ENCODE measurements at places on chromosomes 6 and 20.

DNA sequence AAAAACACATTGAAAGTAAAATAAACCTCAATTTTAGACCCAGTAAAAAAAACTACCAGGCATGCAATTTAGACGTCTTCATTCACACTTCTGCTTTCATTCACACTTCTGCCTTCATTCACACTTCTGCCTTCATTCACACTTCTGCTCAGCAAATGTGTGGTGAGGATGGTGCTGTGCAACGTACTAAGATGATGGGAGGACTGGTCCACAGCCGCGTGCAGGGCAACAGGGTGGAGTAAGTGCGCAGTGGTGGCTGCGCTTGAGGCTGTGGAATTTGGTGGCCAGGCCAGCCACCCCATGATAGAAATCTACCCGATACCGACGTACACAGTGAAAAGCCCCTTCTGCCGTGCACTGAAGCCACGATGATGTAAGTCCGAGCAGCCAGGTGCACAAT, 114.3 kb upstream of the CD93 start:
- DNase-seq, result no peak

DNA sequence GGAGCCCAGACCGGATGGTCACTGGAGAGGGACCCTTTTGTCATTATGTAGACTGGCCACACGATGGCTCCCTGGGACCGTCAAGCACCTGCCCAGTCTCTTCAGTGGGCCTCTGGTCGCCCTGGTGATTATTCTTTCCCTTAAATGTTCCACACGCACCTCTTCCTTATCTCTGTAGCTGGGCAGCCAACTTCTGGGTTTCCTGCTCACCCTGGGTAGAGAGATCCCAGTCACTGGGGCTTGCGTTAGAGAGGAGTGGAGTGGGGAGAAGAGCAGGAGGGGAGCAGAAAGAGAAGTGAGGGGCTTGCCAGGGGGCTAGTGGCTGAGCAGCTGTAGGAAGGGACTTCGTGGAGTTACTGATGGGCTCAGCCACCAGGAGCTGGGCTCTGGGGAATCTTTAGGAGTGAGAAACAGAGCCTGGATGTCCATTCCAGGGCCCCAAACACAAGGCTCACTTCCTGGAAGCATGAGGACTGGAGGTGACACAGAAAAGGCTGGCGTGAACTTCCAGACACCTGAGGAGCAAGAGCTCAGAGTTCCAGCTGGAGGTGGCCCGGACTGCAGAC, 150.1 kb downstream of the DHX35 start:
- peak; percentile 49 for DNase-seq

- no peak for DNase-seq
Observed at GRCh38 chr6:10901770-10902169, 14.9 kb downstream of the SYCP2L start.

DNA sequence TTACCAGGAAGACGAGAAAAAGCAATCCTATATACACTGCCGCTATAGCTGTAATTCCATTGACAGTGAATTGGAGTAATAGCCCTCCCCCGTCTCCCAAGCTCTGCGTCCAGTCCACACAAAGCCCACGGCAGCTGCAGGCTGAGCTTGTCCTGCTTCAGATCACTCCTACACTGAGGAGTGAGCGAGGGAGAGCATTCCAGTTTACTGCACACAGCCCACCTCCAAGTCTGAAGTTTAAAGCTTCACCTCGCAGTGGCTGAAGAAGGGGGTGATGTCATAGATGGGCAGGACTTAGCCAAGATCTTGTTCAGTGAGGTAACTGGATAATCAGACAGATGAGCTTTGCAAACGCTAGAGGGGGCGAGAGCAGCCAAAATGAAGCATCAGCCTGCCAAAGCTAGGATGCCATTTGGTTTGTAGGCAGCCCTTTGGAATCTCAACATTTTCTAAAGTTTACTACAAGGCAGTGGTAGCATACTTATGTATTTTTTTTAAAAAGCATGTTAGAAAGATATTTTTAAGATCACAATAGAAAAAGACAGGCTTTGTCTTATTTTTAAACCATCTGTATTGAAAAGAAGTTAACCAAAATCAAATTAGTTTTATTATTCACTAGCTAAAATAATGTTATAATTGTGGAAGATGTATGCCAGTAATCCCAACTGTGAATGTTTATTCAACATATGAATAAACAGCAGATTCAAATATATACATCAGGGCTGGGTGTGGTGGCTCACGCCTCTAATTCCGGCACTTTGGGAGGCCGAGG, at the start of gene FLRT3:
TSS of gene FLRT3 (minus strand) at position 213 of the 772 bp plus-strand sequence. CDS start 10,106 bp downstream, outside the sequence.
- DNase-seq, result peak; percentile 67

- no peak for DNase-seq
Observed at GRCh38 chr20:25992146-25992545, 295.5 kb upstream of the ZNF337 start.

DNA sequence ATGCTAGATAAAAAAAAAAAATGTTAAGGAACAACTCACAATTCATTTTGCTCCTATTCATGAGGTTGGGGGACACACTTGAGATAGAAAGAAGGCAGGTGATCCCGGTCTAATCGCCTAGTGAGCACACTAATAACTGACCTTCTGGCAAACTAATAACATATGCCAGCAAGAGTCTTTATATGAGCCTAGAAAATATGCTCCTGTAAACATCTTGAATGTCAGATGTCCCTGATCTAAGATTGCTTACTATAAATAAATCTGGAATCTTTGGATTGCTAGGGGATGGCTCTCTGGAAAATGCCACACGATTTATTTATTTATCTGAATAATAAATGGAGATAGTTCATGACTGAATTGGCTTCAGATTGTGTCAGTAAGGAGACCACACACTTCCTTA, 821.9 kb downstream of the GRIK2 start:
- no peak for DNase-seq

GRCh38 chr6:72824833-72825232, 203.0 kb downstream of the KCNQ5 start:
- DNase-seq, result no peak

DNA sequence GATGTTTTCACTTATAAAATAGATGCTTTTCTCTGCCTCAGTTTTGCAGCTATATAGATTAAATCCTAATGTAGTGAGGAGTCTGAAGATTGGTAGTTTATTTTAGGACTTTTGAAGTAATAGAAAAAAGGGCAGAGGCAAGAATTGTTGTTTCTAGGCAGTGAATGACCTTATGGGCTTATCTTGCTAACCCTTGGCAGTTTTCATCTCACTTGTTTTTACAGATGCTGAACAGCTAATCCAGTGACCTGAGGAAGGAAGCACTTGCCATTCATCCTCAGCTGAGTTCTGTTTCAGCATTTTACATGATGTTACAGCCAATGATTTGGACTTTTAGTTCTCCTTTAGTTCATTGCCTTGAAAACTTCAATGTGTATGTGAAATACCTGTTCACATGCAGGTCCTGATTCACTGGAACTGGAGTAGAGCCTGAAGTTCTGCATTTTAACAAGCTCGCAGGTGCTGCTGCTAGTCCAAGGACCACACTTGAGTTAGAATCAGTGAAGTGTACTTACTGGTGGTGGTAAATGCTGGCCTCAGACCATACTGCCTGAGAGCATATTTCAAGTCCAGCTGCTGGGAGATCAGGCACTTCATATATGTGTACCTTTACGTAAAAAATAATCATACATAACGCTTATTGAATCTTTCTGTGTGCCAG, 86.9 kb downstream of the TULP4 start:
- no peak for DNase-seq

DNA sequence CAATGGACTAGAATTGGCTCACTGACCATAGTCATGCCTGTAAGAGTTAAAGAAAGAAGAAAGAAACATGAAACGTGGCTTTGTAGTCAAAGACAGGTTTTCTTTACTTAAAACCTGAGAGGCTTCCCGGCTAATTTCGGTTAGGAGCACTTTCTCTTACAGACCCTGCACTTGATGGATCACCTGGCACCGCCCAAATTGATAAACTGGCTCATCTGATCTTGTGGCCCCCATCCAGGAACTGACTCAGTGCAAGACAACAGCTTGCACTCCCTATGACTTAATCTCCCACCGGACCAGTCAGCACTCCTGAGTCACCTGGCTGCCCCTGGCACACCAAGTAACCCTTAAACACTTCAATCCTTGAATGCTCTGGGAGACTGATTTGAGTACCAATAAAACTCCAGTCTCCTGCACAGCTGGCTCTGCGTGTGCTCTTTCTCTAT, 12.3 kb downstream of the TMEM14B start:
- no peak for DNase-seq

DNA sequence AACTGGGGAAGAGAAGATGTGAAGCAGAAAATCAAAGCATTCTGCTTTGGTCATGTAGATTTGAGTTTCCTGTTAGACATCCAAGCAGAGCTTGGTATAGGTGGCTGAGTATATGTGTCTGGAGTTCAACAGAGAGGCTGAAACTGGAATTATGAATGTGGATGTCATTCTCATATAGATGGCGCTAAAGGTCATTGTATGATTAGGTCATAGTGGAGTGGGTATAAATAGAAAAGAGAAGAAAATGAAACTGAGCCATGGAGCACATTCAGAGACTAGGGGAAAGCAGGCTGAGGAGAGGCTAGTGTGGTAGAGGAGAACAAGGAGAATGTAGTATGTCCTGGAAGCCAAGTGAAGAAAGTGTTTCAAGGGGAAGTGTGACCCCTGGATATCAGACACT, 295.6 kb upstream of the PLN start:
- DNase-seq, result no peak

DNA sequence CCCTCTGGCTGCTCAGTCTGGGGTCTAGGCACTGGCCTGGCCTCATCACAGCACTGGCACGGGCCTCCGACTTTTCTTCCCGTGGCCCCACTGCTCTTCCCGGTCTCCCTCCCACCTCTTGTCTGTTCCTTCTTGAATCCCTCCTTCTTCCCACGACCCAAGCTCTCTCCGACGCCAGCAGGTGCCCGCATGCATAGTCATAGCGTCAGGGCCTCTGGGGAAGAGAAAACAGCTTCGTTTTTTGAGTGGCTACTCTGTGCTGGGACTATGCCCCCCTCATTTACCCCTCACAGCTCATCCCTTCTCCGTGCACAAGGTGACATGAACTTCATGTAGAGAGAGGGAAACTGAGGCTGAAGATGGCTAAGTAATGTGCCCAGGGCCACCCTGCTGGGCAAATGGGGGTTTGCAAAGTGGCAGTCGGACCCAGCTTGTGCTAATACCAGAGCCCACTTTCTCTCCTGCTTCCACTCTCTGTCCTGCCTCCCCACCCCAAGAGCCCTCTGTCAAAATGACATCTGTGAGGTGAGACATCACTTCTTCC, 59.2 kb downstream of the SYNJ2 start:
- DNase-seq, result no peak

DNA sequence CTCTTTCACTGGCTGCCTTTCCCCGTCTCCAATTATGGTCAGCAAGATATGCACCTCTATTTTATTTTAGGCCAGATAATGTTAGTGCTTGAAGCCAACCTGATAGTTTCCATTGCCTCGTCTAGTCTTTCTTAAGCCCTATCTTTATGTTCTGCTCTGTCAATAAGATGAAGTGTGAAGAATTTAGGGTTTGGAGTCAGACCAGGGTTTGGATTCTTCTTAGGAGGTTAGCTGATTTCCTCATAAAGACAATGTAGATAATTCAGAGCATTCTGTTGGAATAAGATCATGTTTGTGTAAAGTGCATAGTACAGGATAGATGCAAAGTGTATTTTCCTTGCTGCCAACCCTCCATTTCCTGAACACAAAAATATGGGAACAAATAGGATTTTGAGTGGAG, 43.8 kb downstream of the PKIB start:
- DNase-seq, result no peak

DNA sequence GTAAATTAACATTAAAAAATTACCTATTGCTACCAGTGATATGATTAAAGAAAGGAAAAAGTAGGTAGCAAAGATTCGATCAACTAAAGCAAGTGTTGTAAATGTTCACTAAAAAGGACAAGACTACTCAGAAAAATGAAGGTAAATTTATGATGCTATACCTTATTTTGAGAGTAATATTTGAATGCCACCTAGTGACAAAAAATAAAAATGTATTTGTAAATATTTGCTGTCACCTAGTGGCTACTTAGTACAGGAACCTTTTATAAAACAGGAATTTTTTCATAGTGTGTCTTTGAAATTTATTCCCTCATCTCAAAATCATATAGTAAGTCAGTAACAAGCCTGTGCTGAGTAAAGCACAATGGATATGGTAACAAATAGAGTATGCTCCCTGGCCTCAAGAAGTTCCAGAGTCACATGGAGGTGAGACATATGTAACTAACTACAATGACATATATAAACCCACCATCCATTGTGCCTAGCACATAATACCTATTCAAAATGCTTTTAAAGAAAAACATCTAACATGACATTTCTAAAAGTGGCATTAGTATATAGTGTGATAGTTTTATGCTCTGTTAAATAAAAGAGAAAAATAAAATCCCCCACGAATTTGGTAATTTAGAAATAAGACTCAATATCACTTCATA, 193.1 kb upstream of the SIM1 start:
- no peak for DNase-seq

- no peak for DNase-seq
Observed at GRCh38 chr20:63657260-63657936, 714 bp upstream of the RTEL1 start.

GRCh38 chr6:111566873-111567517, 38.7 kb downstream of the TRAF3IP2 start:
- DNase-seq, result peak; percentile 51

DNA sequence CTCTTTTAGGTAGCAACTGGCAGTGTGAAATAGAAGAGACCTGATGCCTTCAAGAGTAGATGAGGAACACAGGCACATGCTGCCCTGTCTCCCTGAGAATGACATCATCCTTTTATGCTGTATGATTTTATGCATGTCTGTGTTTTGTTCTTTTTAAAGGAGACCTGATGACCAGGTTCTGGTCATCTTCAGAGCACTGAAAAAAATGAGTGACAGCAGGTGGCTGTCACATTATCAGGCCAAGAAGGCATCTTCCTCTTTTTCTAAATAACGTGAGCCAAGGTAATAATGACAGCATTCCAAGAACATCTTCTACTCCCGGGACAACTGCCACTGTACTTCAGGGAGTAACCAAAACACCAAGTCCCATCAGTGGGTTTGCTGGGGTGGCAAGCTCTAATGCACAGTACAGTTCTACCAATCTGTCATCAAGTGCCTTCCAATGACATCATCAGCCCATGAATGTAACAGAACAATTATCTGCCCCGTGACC, 28.9 kb downstream of the CNKSR3 start:
- DNase-seq, result no peak

GRCh38 chr6:142893088-142893487, 51.9 kb downstream of the HIVEP2 start:
- DNase-seq, result no peak

DNA sequence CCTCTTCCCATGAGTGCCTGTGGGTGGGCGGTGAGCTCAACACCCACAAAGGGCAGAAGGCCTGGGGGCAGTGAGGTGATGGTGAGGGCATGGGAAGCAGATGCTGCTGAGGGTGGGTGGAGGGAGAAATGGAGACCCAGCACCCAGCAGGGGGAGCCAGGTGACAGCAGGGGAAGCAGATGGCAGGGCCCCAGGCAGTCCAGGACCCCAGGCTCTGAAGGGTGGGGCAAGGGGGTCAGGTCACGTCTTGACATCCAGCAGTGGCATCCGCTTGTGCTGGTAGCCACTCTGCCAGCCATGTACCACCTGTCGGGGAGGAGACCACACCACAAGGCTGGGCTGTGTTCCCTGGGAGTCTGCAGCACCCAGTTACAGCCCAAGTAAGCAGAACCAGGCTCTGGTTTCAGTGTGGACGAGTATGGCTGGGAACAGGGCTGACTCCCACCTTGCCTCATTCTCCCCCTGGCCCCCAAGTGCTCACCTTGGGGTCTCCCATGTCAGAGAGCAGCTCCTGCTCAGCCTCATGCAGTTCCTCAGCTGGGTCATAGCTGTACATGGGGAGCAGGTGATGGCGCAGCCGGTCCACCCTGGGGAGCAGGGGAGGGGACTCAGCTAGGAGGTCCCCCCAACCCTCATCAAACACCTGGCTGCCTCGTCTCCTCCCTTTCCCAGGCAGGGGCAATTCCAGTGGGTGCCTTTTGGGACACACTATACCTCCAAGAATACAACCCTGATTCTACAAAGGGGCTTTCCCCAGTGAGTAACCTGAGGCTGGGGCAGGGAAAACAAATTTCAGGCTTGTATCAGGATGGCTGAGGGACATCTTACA, 2.0 kb downstream of the SMIM29 start:
- peak; percentile 62 for DNase-seq

Measured in right cardiac atrium (tissue), 5 donors.